Stimulated activated CD4-positive, alpha-beta T cell treated with anti-CD3 and anti-CD28 coated beads, Interleukin-2, amount 100 ng/mL, for 24 hours (primary cell): ENCODE measurements at places on chromosomes 1 and 21.

DNA sequence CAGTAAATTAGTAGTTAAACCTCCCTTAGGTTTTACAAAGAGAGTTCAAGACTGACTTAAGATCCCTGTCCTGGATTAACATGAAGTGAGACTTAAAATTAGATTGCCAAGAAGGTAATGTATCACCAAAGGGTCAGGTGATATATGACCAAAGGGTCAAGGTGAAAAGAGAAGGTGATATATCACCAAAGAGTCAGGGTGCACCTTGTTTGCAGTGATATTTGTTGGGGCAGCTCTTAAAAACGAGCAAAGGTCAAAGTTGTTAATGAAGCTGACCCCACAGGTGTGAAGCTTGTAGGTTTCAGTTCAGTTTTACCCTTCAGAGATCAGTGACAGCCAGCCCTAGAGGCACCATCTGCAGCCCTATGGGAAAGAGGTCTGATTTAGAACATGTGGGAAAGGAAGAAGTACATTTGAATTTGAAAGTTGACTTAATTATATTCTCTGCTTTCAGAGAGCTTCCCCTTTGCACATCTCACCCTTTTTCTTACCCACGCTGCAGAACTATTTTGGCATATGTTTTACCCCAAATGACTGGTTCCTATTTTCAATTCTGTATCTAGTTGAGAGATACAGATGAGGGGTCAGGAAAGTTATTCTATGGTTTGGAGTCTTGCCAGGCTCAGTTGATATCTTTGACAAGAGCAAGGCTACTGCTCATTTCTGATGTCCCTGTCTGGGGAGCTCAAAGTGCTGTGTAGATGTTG, 170.8 kb downstream of the S1PR1 start:
- no peak for DNase-seq

GRCh38 chr1:30186586-30186985, 536.8 kb downstream of the MATN1 start:
- no peak for DNase-seq

- no peak for DNase-seq
Observed at GRCh38 chr1:207393610-207394009, 60.5 kb upstream of the CR2 start.

- DNase-seq: no peak
Observed at GRCh38 chr21:35664683-35665082, 395.6 kb downstream of the SETD4 start.

DNA sequence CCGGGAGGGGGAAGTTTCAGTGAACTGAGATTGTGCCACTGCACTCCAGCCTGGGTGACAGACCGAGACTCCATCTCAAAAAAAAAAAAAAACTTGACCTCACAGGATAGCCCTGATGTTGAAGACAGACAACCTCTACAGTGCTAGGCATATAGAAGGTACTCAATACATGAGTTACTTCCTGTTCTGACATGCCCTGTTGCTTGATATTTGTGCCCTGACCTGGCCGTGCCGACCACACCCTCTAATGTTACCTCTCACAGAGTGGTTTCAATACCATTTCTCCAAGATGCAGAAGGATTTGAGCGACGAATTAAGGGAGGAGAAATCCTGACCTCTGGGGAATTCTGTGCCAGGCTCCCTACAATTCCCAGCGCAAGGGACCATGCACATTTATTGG, 5.2 kb downstream of the PTAFR start:
- DNase-seq: no peak

DNA sequence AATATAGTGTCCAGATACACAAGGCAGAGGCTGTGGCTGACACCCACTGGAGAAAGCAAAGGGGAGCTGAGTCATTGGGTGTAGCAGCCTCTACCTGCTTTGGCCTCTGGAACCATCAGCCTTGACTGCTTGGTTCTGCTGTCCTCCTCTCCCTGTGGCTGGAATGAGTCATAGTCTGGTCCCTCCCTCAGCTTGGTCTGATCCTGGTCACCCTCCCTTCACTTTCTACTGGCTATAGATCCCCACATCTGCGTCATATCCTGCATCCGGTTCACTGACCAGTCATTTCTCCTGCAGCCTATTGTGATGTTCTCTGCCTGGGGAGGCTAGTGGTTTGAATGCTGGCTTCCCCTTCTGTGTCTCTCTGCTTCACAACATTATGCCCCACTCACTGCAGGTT, 372.8 kb upstream of the DAB1 start:
- DNase-seq: no peak

GRCh38 chr1:36208978-36209703, 15.1 kb upstream of the THRAP3 start:
- no peak for DNase-seq

DNA sequence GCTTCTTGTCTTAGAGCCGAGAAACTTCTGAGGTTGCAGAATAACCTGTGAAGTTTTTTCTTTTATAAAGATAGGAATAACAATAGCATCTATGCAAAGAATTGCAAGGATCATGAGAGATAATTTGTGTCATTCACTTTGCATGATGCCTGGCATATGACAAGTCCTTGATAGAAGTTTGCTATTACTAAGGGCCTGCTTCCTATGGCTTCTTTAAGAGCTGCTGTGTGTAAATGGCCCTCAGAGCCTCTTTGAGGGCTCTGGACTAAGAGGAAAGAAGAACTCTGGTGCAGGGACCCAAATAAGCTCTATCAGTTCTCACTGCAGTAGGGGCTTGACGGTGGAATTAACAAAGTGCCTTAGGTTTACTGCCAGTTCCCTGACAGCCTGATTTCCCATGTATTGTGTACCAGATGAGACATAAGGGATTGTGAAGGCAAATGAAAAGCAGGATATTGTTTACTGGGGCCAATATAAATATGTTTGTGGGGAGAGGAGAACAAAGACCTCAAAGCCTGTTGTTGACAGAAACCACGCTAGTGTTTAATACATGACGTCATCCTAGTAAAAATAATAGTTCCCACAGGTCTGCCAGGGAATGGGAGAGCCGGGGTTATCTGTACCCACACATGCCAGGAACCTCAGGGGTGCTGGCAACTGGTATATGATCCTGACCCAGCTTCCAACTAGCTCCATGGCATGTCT, 131.2 kb upstream of the UBE2U start:
- DNase-seq: no peak
